ENCODE measurements at places on chromosomes 6 and 20.

- DNase-seq: no peak
- no peaks in the 10 kb centered on the region for H3K36me3 ChIP-seq
- no peak overlapping the region for H3K27ac ChIP-seq
Observed at GRCh38 chr6:146388736-146389364, 154.8 kb upstream of the RAB32 start.

DNA sequence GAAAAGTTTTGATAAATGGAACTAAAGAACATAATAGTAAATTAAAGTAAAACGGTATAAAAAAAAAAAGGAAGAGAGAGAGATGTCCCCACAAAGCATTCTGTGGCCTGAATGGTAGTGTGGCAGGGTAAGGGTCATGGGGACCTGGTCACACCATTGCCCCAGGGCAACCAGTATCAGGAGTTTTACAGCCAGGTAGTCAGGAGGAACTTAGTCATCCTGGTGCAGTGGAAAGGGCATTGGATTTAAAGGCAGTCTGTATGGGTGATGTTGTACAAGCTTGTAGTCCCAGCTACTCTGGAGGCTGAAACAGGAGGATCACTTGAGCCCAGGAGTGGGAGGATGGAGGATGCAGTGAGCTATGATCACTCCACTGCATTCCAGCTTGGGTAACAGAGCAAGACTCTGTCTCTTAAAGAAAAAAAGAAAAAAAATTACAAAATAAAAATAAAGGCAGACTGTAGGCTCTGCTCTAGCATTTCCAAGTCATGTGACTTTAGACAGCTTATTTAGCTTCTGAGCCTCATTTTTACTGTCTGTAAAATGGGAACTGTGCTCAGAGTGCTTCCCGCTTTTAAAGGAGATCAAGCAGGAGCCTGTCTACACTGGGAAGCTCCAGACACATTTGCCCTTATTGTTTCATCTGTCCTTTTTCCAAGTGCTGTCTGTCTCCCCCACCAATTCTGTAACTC lies 112.8 kb upstream of the ARMC2 start:
- DNase-seq: no peak
- no peak overlapping the region for H3K4me3 ChIP-seq
- H3K27ac ChIP-seq: no peak overlapping the region
- H3K27me3 ChIP-seq: no peaks in the 10 kb centered on the region

DNA sequence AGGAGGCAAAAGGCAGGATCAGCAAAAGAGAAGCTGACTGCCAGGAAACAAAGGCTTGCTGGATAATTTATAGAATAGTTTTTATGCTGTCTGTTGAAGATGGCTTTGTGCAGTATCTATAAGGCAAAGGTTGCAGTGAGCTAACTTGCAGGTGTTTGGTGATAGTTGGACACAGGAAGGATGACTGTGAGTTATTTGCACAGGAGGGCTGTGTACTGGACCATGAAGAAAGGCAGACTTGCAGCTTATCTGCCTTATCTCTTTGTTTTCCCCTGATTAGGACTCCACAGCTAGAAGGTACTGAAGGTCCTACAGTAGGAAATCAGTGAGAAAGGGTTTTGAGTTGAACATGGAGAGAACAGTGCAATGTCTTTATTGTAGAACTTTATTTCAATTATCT lies 2.1 kb downstream of the BTN1A1 start:
- H3K27ac ChIP-seq: no peak overlapping the region
- H3K4me1 ChIP-seq: peaks cover 13% of the 10 kb centered on the region
- H3K4me3 ChIP-seq: peak overlapping the region; percentile 70
- no peak for DNase-seq
- H3K27me3 ChIP-seq: peaks cover 26% of the 10 kb centered on the region
- H3K36me3 ChIP-seq: no peaks in the 10 kb centered on the region

- no peak for DNase-seq
- no peak overlapping the region for H3K4me3 ChIP-seq
- no peak overlapping the region for H3K27ac ChIP-seq
- peaks cover 6% of the 10 kb centered on the region for H3K4me1 ChIP-seq
- no peaks in the 10 kb centered on the region for H3K36me3 ChIP-seq
Observed at GRCh38 chr20:25063981-25064380, 6.0 kb upstream of the ACSS1 start.

DNA sequence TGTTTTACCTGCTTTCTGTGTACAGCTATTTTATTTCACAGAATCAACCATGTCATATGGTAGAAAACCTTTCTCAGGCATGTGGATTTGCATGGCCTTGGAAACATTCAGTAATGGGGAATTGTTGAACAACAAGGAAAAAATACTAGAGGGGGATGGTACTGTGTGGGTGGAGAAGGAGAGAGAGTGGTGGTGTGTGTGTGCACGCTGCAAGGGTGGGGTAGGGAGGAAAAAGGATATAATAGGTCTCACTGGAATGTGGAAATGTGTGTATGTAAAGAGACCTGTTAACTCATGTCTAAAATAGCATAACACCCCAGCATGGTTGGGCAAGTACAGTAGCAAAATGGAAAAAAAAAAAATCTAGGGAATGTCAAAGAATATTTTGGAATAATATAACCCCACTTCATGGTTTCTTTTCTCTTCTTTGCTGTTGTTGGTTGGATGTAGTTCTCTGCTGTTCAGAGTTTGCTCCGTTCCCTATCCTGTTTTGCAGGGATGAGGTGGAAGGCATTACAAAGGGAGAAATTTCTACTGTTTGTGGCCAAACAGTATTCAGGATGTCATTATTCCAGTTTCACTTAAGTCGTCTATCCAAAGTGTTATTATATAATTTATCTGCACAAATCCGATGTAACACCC lies 93.9 kb upstream of the CITED2 start:
- no peaks in the 10 kb centered on the region for H3K4me1 ChIP-seq
- H3K27me3 ChIP-seq: no peaks in the 10 kb centered on the region
- no peaks in the 10 kb centered on the region for H3K36me3 ChIP-seq
- no peak overlapping the region for H3K4me3 ChIP-seq
- no peak for DNase-seq

DNA sequence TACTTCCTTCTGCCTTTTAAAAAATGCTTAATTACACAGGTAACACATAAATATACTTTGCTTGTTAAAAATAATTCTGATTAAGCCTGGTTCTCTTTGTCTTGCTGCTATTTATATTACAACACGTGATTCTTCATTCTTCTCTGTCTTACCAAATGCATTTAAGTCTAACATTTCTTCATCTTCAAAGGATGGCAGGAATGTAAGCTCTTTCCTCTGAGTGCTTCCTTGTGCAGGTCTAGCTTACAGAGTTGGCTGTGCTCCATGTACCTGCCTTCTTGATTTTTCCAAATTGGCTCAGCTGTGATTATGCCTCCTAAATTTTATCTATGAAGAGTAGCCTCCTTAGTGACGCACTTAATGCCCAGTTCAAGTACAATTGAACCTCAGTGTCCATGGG lies 44.4 kb downstream of the RNF144B start:
- H3K4me3 ChIP-seq: no peak overlapping the region
- no peak overlapping the region for H3K27ac ChIP-seq
- peaks cover 10% of the 10 kb centered on the region for H3K36me3 ChIP-seq
- DNase-seq: no peak
- H3K27me3 ChIP-seq: no peaks in the 10 kb centered on the region

DNA sequence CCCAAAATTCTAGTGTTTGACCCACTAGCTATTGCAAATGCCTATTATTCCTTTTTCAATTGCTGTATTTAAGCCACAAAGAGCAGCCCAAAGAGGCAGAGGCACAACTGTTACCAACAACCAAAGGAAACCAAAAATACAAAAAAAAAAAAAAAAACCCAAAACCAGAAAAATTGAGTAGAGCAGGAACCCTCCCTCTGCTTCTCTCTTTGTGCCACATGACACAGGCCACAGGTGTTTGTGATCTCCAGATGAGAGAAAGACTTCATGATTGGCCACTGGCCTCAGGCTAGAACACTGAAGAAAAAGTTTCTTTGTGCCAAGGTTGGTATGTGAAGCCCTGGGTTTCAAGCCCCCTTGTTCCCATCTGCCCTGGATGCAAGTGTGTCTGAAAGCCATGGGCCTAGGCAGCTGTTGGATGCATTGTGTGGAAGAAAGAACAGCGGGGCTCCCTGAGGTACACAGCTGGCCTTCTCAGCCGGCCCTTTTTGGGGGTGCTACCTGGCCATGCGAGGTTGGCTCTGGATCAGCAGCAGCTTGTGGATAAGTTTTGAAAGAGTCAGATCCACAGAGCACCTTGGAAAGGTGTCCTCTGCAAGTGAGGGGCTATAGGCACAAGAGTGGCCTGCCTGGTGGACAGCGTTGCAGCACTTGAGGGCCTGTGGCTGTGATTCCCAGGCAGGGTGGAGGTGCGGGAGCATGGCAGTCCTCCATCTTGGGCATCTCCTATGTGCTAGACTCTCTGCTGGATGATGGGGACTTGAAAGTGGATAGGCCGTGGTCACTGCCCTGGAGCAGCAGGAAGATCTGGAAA lies 204.5 kb downstream of the ZDHHC14 start:
- peaks cover 2% of the 10 kb centered on the region for H3K27me3 ChIP-seq
- no peak overlapping the region for H3K27ac ChIP-seq
- H3K36me3 ChIP-seq: peaks cover 7% of the 10 kb centered on the region
- peaks cover 7% of the 10 kb centered on the region for H3K4me1 ChIP-seq
- no peak overlapping the region for H3K4me3 ChIP-seq

- no peaks in the 10 kb centered on the region for H3K4me1 ChIP-seq
- H3K4me3 ChIP-seq: no peak overlapping the region
Observed at GRCh38 chr6:117432273-117432672, 6.5 kb upstream of the ROS1 start.

DNA sequence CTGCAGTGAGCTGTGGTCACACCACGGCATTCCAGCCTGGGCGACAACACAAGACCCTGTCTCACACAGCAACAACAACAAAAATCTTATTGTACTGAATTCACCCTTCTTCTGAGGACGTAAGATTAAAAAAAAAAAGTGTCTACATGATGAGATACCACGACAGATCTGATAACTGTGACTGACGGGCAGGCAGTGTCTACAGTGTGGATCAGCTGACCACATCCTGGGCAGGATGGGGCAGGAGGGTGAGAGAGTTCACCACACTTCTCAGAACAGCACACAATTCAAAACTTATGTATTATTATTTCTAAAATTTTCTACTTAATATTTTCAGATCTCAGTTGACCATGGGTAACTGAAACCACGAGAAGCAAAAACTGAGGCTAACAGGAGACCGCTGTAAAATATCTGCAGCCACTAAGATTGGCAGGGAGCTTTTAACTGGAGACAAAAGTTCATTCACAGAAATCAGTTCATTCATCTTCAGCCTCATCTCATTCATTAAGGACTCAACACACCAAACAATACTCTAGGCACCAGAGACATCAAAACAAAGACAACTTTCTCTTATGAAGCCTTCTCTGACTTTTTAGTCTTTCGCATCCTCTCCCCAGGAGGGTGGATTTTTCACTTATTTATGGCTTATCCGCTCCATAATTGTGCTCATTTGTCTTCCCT lies 15.7 kb upstream of the NHSL1 start:
- no peak overlapping the region for H3K27ac ChIP-seq
- H3K36me3 ChIP-seq: no peaks in the 10 kb centered on the region

GRCh38 chr6:39041072-39041471 lies 7.5 kb upstream of the GLP1R start:
- no peaks in the 10 kb centered on the region for H3K36me3 ChIP-seq
- peaks cover 39% of the 10 kb centered on the region for H3K27me3 ChIP-seq
- peaks cover 10% of the 10 kb centered on the region for H3K4me1 ChIP-seq
- no peak for DNase-seq
- no peak overlapping the region for H3K27ac ChIP-seq
- H3K4me3 ChIP-seq: no peak overlapping the region

DNA sequence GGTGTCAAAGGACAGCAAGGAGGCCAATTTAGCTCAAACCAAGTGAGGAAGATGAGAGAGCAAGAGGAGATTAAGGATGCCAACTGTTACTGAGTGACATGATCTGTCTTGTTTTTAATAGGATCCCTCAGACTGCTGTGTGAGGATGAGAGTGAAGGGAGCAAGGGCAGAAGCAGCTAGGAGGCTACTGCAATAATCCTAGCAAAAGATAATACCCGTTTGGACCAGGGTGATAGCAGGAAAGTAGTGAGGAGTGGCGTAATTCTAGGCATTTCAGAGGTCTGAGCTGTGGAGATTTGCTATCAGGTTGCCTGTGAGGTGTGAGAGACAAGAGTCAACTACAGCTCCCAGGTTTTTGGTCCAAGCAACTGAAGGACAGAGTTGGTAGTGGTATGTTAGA lies 14.7 kb downstream of the UBE2V1 start:
- H3K27ac ChIP-seq: peak overlapping the region; percentile 52
- H3K4me3 ChIP-seq: no peak overlapping the region
- no peak for DNase-seq
- peaks cover 39% of the 10 kb centered on the region for H3K36me3 ChIP-seq
- H3K4me1 ChIP-seq: peaks cover 44% of the 10 kb centered on the region

GRCh38 chr6:133680994-133681393 lies 207.9 kb upstream of the TCF21 start:
- no peak overlapping the region for H3K4me3 ChIP-seq
- H3K27ac ChIP-seq: no peak overlapping the region
- DNase-seq: no peak
- H3K36me3 ChIP-seq: no peaks in the 10 kb centered on the region
- no peaks in the 10 kb centered on the region for H3K4me1 ChIP-seq

DNA sequence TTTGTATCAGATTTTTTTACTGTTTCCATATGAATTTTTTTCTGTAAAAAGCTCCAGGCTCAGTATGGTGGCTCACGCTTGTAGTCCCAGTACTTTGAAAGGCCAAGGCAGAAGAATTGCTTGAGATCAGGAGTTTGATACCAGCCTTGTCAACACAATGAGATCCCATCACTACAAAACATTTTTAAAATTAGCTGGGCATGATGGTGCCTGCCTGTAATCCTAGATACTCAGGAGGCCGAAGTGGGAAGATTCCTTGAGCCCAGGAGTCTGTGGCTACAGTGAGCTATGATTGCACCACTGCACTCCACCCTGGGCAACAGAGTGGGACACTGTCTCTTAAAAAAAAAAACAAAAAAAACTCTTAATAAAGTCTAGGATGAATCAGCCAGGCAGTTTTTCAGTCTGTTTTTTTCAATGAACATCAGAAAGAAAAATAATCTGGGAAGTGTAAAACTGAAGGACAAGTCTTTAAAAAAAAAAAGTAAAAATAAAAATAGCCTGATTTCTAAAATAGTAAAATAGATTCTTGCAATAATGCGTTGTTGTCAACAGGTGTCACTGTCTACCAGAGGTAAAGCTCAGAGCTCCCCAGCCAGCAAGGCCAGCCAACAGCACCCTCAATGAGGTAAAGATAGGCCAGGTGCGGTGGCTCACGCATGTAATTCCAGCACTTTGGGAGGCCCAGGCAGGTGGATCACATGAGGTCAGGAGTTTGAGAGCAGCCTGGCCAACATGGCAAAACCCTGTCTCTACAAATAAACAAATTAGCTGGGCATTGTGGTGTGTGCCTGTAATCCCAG lies 9.3 kb upstream of the ATG5 start:
- H3K27me3 ChIP-seq: peaks cover 24% of the 10 kb centered on the region
- no peaks in the 10 kb centered on the region for H3K4me1 ChIP-seq
- H3K36me3 ChIP-seq: no peaks in the 10 kb centered on the region
- H3K4me3 ChIP-seq: no peak overlapping the region

- H3K4me3 ChIP-seq: no peak overlapping the region
- no peak overlapping the region for H3K27ac ChIP-seq
- peaks cover 2% of the 10 kb centered on the region for H3K27me3 ChIP-seq
- DNase-seq: no peak
- no peaks in the 10 kb centered on the region for H3K36me3 ChIP-seq
- no peaks in the 10 kb centered on the region for H3K4me1 ChIP-seq
Observed at GRCh38 chr20:891058-891705, 25.0 kb downstream of the ANGPT4 start.

Measured in activated CD8-positive, alpha-beta T cell treated with anti-CD3 and anti-CD28 coated beads for 36 hours (primary cell).